Foreskin keratinocyte (primary cell): ENCODE measurements at places on chromosomes 12 and 14.

GRCh38 chr14:102784892-102785594 is 7.8 kb downstream of the TRAF3 start:
- DNase-seq: no peak

DNA sequence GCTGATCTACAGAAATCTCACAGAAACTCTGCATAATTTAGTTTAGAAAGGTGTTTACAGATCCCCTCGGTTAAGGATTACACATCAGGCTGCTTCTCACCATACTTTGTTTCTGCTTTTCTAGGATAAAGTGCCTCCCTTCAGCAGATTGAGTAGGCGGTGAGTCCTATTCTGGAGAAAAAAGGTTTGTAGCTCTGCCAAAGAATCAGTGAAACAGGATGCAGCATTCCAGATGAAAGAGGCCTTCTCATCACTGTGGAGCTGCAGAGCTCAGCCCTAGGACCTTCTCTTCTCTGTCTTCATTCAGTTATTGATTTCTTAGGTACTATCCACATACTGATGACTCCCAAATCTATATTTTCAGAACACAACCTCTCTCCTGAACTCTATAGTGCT is 155.5 kb upstream of the KRR1 start:
- no peak for DNase-seq

- no peak for DNase-seq
These were observed 38.5 kb downstream of the PPP2R5E start for GRCh38 chr14:63504648-63505047.

DNA sequence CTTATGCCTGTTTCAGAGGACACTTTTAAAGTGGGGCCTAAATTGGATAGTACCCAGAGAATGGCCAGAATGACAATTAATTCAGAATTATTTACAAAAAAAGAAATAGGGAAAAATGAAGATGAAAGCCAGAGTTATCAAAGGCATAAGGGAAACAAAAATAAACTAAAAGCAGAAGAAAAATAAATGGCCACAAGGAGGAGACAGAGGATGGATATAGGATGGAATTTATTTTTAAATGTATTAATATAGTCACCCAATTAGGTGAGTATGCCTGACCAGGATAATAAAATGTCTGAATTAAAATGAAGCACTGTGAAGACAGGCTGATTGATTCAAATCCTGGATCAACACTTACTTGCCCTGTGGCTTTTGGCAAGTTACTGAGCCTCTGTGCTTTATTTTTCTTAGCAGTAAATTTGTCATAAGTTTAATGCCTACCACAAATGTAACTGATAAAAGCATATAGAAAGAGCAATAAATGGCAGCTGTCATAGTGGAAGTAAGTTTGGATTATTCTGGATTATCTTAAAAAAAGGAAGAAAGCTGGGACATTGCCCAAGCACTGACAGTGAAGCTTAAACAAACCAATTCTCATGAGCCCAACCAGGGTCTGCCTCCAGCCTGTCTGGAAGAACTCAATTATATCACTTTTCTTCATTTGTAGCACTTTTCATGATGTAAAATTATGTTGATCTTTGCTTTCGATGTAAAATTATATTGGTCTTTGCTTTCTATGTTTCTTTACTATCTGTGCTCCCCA is 3.5 kb downstream of the CLEC9A start:
- DNase-seq: peak; percentile 35

DNA sequence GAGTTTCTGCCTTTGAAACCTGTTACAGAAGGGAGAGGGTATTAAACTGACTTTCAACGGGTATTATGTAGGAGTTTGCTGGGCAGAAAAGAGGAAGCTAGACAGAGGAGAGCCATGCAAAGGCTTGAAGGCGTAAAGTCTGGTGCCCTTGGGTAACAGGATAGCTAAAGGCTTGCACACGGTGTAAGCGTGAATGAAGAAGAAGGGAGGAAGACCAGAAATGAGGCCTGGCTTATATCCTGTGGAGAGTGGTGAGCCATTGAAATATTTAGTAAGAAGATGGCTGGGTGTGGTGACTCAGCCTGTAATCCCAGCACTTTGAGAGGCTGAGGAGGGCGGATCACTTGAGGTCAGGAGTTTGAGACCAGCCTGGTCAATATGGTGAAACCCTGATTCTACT is 22.6 kb downstream of the SUDS3 start:
- DNase-seq: no peak

DNA sequence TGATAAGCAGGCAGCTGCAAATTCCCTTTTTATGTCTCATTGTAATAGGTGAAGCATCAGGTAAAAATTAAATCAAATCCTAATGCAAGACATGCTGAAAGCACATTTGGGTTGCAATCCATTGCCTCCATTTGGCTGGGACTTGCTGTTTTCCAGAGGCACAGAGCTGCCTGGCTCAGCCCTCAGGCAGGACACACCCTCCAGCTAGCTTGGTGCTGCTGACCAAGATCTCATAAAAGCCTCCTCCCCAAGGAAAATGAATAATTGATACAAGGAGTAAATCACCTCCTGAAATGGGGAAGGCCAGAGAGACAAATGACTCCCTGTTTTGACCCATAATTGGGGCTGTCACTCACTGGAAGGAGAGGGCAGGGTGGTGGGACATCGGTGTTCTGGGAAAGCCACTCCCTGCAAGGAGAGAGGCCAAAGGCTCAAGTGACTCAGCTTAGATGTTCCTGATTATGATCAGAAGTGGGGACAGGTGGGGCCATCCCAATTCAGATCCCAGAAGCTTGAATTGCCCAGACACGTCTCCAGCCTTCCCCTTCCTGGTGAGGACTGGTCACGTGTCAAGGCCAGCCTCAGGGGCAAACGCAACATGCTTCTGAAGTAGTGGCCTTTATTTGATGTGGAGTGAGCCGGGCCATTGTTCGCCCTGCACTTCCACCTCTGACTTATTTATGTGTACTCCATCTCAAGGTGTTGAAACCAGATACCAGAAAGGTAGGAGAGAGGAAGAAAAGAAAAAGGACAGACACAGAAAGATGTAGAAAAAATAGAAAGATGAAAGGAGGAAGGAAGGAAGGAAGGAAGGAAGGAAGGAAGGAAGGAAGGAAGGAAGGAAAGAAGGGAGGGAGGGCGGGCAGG is 773.7 kb downstream of the BCL11B start:
- DNase-seq: peak; percentile 68

GRCh38 chr14:82710267-82710841 is 1176.7 kb upstream of the SEL1L start:
- peak; percentile 24 for DNase-seq

DNA sequence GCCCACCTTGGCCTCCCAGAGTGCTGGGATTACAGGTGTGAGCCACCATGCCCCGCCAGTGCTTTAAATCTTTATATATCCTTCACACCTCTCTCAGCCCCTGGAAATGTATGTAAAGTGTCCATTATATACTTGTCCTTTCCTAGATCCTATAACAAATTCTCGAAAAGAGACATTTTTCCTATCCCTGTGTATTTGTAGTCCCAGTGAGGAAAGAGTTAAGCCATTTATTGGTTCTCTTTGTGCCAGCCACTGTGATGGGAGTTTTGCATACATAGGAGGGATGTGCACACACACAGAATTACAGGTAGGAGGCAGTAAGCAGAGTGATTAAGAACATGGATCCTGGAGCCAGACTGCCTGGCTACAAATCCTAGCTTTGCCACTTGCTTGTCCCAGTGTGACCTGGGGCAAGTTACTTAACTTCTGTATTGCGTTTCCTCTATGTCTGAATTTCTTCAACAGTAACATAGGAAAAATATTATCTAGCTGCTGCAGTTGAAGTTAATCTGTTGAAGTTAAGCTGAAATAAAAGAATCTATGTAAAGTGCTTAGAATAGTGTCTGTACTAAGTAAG is 2.1 kb upstream of the RABGGTA start:
- peak; percentile 77 for DNase-seq

- no peak for DNase-seq
These were observed 3.4 kb downstream of the NACA start for GRCh38 chr12:56721721-56722120.

GRCh38 chr14:24964591-24964990 is 85.4 kb downstream of the STXBP6 start:
- DNase-seq: no peak

DNA sequence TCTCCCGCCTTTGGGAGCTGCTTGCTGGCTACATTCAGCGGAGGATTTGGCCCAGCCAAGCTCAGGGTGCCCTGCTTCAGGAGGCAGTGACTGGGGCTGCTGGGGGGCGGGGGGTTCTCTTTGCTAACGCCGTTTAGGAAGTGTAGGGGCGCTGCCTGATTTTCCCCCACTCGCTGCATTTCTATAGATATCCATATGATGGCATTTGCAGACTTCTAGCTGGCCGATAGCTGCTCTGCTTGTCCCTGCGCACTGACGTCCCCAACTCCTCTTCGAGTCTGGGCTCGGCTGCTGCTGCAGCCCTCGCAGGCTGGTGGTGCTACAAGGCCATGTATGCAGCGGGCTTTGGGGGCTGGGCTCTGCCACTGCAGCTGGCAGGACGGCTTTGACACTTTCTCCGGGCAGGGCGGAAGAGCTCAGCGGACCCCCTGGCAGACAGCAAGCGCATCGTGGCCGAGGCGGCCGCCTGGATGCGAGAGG is 3.1 kb downstream of the LRFN5 start:
- no peak for DNase-seq

GRCh38 chr14:96938946-96939345 is 141.8 kb downstream of the VRK1 start:
- DNase-seq: no peak

DNA sequence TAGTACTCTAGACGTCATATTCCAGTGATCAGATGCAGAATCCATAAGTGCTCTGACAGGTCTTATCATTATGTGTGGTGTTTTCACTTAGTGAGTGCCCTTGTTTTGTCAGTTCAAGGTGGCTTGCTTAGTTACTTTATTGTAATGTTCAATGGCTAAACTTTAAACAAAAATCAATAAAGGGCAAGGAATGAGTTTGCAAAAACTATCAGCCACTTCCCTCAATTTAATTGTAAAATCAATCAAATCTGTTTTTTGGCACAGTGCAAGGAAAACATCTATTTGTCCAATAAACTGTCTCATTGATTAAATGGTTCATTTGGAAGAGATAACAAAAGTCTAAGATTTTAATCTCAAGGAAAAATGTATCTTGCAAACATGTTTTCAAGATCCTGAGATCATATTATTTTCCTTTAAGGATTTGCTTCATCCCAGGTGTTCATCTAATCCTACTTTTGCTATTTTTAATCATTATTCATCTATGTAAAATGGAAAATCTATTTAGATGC is 59.6 kb upstream of the EEA1 start:
- no peak for DNase-seq

GRCh38 chr14:61420326-61420725 is 98.9 kb downstream of the PRKCH start:
- DNase-seq: peak; percentile 96

DNA sequence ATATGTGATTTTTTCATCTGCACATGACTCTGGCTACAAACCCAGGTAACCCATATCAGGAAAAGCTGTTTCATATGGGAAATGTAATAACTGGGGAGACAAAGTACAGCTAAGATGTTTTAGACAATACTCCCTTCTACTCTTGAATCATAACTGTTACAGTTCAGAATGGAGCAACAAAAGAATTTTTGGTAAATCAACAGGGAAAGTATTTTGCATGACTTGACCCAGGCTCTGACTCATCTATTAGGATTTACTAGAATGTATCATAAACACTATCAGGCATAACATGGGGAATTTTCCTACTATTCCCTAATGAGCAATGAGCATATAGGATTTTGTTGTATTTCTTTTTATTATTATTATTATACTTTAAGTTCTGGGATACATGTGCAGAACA is 553.0 kb downstream of the SLC16A7 start:
- peak; percentile 87 for DNase-seq

- DNase-seq: peak; percentile 82
These were observed 707.5 kb upstream of the TMEM132C start for GRCh38 chr12:127559349-127560040.

DNA sequence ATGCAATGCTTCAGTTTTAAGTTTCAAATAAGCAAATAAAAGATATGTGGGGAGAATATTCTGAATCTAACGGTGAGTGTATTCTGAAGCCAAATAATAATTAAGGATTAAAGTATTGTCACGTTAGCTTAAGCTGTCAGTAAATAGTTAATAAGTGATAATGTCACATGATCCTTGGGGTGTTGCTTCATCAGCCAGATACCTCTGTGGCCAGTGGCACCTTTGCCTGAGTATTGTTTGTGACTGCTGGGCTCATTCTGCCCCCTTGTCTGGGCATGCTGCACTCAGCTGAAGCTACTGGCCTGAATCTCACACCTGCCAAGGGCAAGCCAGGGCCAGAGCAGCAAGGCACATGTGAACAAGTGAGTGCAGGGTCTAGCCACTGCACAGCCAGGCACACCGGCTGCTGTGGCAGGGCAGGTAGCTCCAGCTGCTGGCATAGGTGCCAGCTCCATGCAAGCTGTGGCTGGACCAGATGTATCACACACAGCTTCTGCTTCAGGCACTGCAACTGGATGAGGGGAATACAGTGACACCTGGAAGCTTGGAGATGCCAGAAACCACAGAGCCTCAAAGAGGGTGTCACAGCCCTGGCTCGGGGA is 739.7 kb downstream of the SLC6A15 start:
- DNase-seq: peak; percentile 15

DNA sequence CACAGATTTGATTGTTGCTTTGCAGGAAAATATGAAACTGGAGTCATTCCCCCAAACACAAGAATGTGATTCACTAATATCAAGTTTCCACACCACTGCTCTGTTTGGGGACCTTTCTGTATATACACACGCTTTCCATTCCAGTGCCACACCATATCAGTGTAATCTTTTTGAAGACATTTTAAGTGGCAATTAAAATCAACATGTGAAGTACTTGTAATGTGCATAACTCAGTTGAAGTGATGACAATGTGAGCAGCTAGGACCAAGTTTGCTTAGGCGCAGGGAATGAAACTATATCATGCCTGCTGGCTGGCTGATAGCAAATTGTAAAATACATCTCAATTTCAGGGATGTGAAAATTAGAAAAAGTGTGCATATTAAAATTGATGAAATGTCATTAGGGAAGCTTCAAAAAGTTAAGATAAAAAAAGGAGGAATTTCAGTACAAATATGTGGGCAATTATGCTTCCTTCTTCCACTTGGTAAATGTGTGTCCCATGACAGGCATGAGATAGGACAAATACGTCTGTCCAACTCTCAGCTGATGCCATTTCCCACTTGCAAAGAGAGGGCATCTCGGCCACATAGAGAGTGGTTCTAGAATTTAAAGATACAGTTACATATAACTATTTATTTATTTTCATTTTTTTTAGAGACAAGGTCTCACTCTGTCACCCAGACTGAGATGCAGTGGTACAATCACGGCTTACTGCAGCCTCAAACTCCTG is 43.7 kb downstream of the HSPB8 start:
- no peak for DNase-seq

- DNase-seq: no peak
These were observed 9.1 kb downstream of the OR6S1 start for GRCh38 chr14:20632448-20632830.

GRCh38 chr12:127720334-127720733 is 546.6 kb upstream of the TMEM132C start:
- no peak for DNase-seq
